ENCODE measurements at places on chromosomes 6 and 20.

DNA sequence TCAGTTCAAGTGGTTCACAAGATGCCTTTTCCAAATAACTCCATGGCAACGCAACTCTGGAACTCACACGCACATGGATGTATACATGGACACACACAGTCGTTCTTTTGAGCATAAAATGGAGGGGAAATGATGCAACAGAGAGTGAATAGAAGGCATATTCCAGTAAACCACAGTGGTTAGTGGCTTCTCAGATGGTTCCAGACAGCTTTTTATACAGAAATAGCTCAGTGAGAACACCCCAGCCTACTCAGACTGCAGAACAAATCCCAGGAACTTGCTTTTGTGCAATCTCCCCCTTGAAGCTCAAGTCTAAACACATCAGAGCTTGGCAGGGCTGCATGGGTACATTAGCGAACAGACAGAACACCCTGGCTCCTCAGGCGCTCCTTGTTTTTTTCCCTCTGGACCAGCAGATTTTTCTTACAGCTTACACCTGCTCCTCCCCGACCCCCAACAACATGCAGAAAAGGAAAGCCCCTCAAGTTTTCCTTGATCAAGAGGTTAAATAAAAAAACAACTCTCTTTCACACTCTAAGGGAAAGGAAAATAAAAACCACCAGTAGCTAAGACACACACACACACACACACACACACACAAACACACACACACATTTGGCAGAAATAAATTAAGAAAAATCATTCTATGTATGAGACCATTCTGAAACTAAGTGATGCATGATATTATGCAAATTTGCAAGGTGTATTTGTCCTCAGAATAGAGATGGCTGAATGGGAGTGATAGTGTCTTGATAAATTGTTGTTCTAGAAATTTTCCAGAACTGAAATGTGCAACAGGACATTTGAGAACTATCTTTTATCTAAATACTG, 51.2 kb upstream of the RANBP9 start:
- DNase-seq: peak; percentile 65

DNA sequence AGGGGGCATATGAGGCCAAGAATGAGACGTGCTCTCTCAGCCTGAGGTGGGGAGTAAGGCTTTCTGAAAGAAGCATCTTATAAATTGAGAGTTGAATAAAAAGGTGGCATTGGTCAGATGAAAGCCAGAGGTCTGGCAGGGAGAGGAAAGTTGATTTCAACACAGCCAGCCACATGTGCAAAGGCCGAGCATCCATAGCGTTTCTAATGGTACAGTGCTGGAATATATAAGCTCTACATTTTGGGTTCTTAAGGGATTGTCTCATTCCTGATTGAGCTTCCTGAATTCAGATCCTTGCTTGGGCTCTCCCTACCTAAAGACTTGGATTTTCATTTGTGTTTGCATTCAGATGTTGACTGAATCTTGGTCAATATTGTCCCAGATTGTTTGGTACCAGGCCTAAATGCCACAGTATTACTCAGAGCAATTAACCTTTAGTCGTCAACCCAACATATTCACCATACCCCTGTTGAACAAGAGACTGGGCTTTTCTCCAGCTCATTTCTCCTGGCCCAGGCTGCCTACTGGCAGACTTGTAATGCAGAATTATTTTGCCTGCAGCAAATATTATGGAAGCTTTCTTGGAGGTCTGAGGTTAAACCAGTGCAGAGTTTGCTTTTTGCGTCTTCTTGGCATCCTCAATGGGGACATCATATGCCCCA, 14.5 kb upstream of the BCAS1 start:
- DNase-seq: no peak

DNA sequence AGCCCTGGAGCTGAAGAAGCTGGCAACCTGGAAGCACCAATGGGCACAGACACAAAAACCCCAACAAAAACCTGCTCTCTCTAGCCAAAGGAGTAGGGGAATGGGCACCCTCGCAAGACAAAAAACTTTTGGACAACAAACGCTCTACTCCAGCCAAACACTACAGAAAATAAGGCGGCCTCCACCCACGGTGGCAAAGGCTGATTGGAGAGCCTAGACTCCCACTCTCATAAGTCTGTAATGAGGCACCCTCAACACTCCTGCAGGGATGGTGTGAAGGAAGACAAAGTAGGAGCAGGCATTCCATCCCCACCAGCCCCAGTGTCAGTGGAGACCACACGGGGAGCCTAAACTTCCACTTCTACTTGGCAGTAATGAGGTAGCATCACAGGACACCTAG, 8.8 kb downstream of the TTI1 start:
- no peak for DNase-seq

DNA sequence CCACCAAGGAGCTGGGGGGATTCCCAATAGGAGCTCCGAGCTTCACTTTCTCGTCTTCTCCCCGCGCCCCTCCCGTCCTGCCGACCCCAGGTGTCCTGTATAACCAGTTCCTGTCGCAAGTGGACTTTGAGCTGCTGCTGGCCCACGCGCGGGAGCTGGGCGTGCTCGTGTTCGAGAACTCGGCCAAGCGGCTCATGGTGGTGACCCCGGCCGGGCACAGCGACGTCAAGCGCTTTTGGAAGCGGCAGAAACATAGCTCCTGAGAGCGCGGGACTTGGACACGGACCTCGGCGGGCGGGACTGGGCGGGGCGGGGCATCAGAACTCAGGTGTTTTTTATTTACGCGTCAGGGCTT, 340 bp upstream of the VARS2 start:
- DNase-seq: peak; percentile 11

GRCh38 chr6:31791324-31792089, 4.0 kb downstream of the VARS1 start:
- DNase-seq: peak; percentile 83

- DNase-seq: no peak
Measured at GRCh38 chr6:168371185-168371584, 51.6 kb upstream of the DACT2 start.

- no peak for DNase-seq
Measured at GRCh38 chr20:23260181-23260840, 90.3 kb upstream of the NXT1 start.

- peak; percentile 69 for DNase-seq
Measured at GRCh38 chr6:46042355-46042999, 26.8 kb upstream of the CLIC5 start.

- no peak for DNase-seq
Measured at GRCh38 chr6:151186306-151186705, 53.5 kb upstream of the AKAP12 start.

DNA sequence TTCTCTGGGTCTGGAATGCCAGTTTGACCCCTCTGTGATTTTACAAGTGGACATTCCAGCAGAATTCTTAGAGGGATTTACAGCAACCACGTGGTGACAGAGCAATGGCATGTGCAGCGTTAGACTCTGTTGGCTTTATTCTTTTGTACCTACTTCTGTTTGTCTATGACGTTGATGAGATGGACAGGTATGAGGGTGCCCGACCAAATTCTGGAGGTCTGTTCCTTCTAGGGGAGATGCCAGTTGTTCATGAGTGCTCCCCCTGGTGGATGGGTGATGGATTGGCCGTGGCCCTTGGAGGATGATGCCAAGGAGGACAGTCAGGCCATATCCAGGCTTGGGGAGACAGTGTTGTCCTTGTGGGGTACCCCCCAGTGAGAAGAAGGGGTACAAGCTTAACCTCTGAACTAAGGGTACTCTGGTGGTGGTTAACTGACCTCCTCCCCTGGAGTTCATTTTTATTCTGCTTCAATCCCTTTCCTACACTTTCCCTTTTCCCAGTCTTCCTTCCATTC, 198.6 kb downstream of the DTNBP1 start:
- peak; percentile 79 for DNase-seq

- no peak for DNase-seq
Measured at GRCh38 chr6:54192993-54193392, 81.8 kb downstream of the MLIP start.

- DNase-seq: no peak
Measured at GRCh38 chr6:126805861-126806260, 312.6 kb upstream of the RSPO3 start.

- no peak for DNase-seq
Measured at GRCh38 chr6:9634776-9635175, 780.1 kb downstream of the TFAP2A start.

Measured in hematopoietic multipotent progenitor cell treated with erythropoietin and hydrocortisone succinate and interleukin-3 and kit ligand, for 6 days (in vitro differentiated cells).